Activated naive CD4-positive, alpha-beta T cell treated with Interleukin-2 at 50 U/mL for 16 hours (primary cell): ENCODE measurements at places on chromosomes 4 and X.

- DNase-seq: no peak
These were observed 6.0 kb upstream of the SH3TC1 start for GRCh38 chr4:8192748-8193738.

GRCh38 chrX:154365052-154365600 is 9.3 kb downstream of the FLNA start:
- no peak for DNase-seq

- no peak for DNase-seq
These were observed 72.5 kb upstream of the CXorf51A start for GRCh38 chrX:146887020-146887419.

DNA sequence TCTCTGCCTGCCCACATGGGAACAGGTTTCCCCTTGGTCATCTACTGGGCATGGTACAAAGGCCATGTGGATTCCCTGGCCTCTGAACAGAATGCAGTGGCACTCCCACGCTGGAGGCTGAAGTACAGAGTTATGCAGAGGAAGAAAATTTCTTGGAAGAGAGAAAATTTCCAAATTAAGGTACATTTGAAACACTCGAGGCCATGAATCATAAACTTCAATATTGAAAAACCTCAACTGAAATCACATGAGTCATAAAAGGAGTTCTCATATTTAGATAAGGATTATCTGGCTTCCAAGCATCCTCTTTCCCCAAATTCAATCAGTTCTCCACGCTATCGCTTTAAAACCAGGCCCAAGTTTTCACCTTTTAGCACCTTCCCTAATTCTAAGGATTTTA is 28.1 kb upstream of the TXK start:
- DNase-seq: no peak
